ENCODE measurements at places on chromosomes 5 and 9.

- DNase-seq: no peak
Measured at GRCh38 chr9:125683486-125683885, 23.5 kb downstream of the MAPKAP1 start.

DNA sequence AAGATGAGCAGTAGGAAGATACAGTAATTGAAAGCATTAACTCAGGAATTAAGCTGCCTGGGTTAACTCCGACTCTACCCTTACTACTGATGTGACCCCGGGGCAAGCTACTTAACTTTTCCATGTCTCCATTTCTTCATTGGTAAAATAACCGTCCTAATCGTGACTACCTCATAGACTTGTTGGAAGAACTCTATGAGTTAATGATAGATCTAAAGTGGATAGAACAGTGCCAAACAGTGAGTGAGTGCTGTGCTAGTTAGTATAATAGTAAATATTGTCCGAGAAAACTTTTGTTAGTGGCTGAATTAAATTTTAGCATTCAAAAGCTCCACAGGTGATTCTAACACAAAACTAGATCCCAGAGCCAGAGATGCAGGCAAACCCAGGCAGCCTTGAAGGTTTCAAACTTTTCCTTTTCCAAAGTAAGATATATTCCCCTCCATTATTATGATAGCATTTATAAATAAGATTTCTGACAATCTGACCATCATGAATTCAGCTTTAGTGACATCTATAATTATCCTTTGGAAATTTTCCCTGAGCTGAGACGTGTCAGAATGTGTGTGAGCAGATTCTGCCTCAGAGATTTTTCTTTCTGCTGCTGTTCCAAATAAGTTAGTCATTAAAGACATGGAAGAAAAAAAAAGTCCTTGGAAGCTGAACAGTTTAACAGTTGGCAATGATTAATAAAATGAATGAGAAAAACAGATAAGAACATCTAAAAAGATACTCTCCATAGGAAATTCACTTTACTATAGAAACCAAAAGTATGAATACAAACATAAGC, 369.5 kb downstream of the PRELID2 start:
- DNase-seq: no peak

DNA sequence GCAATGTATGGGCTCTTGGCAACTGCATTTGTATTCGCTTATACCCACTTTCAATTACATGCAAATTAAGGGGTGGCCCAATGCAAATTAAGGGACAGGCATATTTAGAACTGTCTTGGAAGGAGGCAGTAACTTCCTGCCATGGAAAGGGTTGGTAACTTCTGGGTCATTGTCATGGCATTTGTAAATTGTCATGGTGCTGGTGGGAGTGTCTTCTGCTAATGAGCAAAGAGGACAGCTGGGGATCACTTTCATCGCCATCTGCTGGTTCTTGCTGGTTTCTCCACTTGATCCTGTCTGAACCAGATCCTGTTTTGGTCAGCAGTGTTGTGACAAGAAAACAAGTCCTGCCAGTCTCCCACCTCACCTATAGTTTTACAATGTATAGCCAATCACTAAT, 23.3 kb upstream of the UGT3A2 start:
- DNase-seq: no peak

DNA sequence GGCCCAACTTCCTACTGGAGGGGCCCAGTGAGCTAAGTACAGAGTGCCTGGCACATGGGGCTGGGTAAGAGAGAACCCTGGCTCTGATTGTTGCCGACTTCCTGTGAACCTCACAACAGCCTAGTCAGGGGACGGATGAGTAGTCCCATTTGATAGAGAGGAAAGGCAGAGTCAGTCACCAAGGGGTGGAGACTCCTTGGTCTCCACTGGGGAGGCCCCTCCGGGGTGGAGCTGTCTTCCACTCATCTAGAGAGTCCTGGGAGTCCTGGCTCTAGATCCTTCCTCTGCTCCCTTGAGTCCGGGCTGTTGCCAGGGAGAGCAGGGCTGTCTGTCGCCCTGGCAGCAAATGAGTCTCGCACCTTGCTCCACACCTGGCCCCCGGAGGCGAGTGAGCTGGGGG, 8.0 kb downstream of the GRK6 start:
- DNase-seq: no peak

DNA sequence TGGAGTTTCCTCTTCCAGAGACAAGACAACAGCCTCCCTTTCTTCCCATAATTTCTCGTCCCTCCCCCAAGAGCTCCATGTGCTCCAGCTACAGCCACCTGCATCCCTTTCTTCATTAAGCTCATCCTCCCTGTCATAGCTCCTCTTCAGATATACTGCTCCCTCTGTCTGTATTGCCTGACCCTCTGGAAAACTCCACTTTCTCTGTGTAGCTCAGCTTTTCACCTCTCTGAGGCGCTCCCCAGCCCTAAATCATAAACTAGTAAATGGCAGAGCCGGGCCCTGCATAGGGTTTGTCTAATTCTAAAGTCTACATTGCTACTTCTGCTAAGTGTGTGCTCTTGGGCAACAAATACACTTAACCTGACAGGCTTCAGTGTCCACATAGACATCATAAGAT, 8.8 kb upstream of the PLIN2 start:
- DNase-seq: no peak

- DNase-seq: no peak
Measured at GRCh38 chr5:165263536-165263935, 1758.1 kb downstream of the MAT2B start.

GRCh38 chr9:134842321-134842720, 38.3 kb upstream of the FCN2 start:
- DNase-seq: no peak

DNA sequence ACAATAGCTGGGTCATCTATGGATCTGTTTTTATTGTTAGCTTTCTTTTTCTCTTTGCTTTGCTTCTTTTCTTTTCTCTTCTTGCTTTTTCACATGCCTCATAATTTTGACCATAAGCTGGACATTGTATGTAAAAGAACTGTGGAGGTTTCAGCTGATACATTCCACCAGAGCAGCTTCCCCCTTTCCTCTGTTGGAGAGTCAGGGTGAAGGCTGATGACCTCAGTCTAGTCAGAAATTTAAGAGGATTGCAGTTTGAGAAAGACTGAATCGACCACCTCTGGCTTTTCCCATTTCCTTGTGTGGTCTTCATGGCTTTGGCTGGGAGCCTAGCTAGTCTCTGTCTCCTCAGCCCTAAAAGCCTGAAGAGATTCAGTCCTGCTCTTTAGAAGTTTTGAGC, 42.0 kb downstream of the KCNIP1 start:
- no peak for DNase-seq

- no peak for DNase-seq
Measured at GRCh38 chr5:30994902-30995301, 198.6 kb upstream of the CDH6 start.

GRCh38 chr9:107213561-107214028, 69.5 kb upstream of the RAD23B start:
- no peak for DNase-seq

All from colonic mucosa (tissue), 4 donors.